Stimulated activated CD4-positive, alpha-beta T cell treated with anti-CD3 and anti-CD28 coated beads, Interleukin-15, amount 100 ng/mL, for 1 hour (primary cell): ENCODE measurements at places on chromosomes 1 and 21.

- no peak for DNase-seq
Observed at GRCh38 chr1:236167578-236167977, 25.2 kb downstream of the GPR137B start.

DNA sequence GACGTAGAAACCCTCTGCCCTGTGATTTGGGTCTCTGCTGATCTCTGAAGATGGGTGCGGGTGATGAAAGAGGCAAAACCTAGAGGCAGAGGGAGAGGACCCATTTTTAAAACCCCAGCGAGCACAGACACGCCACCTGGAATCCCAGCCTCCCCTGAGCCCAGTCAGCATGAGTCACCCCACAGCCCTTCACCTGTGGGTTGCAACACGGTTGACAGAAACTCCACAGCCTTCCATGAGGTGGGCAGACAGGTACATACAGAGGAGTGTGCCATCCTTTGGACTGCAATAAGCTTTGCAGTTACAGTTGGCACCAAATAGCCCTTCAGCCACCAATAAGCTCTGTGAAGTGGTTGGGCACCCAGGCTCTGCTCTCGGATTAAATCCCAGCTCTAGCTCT lies 2.1 kb upstream of the GRHL3 start:
- DNase-seq, result no peak

DNA sequence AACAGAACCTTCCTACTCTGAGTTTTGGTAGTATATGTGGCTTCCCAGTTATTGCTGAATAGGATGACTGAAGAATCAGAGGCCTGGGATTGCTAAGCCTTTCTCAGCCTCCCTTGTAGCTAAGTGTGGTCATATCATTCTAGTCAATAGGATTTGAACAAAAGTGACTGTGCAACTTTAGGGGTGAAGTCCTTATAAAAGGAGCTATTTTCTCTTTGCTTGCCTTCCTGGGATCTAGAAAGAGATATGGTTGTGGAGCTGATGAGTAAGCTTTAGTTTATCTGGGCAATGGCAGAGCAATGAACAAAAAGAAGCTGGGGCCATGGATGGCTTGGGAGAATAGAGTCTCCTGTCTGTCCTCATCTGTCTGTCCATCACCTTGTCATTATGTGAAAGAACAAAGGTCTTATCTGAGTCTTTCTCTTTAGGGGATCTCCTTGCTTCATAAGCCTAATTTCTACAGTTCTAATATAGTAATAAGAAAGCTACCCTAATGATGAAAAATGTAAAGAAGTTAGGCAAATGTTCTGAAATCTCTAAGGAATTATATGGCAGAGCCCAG lies 91.5 kb downstream of the TENT5C start:
- DNase-seq, result no peak

GRCh38 chr1:199759268-199759730 lies 268.2 kb upstream of the NR5A2 start:
- DNase-seq, result no peak

DNA sequence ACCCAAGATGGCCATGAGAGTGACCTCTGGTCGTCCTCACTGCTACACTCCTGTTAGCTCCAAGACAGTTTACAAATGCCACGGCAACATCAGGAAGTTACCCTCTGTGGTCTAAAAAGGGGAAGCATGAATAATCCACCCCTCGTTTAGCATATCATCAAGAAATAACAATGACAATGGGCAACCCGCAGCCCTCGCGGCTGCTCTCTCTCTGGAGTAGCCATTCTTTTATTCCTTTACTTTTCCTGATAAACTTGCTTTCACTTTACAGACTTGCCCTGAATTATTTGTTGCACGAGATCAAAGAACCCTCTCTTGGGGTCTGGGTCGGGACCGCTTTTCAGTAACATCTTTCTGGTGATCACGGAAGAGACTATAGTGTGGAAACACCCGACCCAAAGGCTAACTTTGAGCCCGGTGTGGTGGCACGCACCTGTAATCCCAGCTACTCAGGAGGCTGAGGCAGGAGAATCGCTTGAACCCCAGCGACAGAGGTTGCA lies 19.8 kb upstream of the COX20 start:
- DNase-seq, result no peak

GRCh38 chr1:119112791-119113190 lies 27.7 kb downstream of the WARS2 start:
- no peak for DNase-seq

DNA sequence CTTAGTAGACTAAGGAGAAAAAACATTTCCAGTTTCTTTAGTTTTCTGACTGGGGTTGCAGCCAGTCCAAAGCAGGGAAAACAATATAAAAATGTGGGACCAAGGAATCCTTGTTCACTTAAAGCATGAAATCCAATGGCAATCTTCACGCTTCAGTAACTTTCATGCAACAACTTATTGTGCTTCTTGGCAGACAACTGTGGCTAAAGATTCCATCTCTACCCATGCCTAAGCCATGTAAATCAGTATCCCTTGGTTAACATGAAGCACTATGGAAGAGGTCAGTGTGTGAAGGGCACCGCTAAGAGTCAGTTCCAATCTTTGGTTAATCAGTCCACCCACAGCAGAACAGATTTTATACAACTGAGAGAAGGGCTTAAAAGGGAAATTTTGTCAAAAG lies 201.8 kb upstream of the GREM2 start:
- DNase-seq, result no peak

GRCh38 chr1:160245434-160245833 lies 16.9 kb downstream of the DCAF8 start:
- DNase-seq, result no peak

DNA sequence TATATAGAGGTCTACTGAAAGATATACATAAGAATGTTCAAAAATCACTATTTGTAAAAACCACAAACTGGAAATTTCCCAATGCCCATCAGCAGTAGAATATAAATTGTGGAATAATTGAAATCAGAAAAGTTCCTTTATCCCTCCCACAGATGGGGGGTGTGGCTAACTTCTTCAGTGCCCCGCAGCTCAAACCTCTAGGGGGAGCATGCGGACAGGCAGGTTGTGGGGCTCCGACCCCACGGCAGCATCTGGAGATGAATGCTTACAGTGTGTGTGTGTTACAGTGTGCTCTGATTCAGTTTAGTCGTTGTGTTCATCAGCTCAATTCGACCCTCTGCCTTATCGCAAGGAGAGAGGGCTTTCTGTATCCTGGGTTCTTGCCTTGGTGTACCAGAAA lies 262.1 kb upstream of the LRRC7 start:
- no peak for DNase-seq

DNA sequence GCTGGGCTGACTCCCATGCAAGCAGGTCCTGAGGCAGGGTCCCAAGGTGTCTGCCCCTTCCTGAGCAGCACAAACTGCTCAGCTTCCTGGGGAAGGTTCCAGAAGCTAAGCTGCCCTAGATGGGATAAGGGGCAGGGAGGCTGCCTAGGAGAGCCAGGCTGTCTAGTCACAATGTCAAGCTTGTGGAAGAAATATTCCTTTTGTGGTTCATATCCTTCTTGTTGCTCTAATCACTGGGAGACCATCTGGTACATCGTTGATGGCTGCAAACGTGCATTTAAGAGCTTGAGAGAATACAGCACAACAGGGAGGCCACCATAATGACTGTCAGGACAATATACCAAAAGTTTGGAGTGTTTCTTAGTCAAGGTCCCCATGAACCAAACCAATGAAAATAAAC lies 67.4 kb downstream of the SLC16A1 start:
- DNase-seq, result no peak

- no peak for DNase-seq
Observed at GRCh38 chr1:11458811-11459275, 20.1 kb upstream of the DISP3 start.

GRCh38 chr1:118928739-118929554 lies 59.2 kb downstream of the TBX15 start:
- DNase-seq, result no peak
